ENCODE measurements at places on chromosomes 1 and 21. TPM values are rescaled to one million over a fixed set of nuclear protein-coding genes. Genes with fewer than 3 reads are reported as not detected.

DNA sequence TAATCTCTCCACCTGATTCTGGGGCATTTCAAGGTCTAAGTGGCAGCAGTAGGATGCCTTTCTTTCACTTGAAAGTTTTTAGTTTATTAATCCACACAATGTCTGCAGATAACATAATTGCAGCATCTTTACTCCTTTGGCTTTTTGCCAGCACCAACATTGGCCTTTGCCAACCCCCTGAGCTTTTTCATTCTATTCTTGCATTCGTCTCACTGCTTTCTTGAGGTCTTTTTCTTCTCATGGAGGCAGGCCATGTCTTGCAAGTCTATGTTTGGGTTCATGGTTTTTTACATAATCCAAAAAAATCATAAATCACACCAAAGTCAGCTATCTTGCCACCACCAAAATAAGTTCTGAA is 30.4 kb upstream of the COG2 start:
- H3K36me3 ChIP-seq: no peaks in the 10 kb centered on the region
- H3K4me1 ChIP-seq: no peaks in the 10 kb centered on the region
- no peak for DNase-seq
- H3K4me3 ChIP-seq: no peak overlapping the region
- no peak overlapping the region for H3K27ac ChIP-seq
- H3K27me3 ChIP-seq: peaks cover 8% of the 10 kb centered on the region

DNA sequence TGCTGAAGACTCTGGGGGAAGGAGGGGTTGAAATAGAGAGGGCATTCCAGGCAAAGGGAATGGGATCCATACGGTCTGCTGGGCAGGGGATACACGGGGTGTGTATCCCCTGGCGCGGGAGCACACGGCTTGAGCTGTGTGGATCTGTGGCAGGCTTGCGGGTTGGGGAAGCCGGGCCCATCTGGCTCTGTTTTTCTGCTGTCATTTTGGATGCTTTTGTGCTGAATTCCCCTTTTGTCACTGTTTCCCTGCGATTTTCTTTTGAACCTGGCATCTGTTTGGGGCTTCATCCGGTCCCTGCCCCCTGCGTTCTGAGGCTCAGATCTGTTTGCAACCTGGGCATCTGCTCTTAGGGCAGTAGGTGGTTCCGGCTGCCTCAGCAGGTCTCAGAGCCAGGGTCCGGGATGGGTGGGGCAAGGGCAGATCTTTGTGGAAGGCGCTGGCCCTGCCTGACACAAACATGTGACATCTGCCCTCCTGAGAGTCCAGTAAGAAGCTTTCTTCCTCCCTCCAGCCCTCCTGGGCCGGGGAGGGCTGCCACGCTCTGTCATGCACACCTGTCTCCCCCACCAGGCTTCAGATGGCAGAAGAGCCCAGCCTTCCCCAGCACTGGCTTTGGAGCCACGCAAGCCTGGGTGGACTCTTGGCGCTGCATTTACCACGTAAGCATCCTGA is 84.0 kb downstream of the IGSF21 start:
- H3K4me3 ChIP-seq: no peak overlapping the region
- H3K27ac ChIP-seq: no peak overlapping the region
- no peak for DNase-seq
- H3K36me3 ChIP-seq: no peaks in the 10 kb centered on the region
- no peaks in the 10 kb centered on the region for H3K4me1 ChIP-seq
- peaks cover 36% of the 10 kb centered on the region for H3K27me3 ChIP-seq

The NIBAN1 gene
- 34.7 TPM for total RNA-seq

- no peaks in the 10 kb centered on the region for H3K27me3 ChIP-seq
- H3K27ac ChIP-seq: no peak overlapping the region
- no peaks in the 10 kb centered on the region for H3K36me3 ChIP-seq
- DNase-seq: no peak
- no peak overlapping the region for H3K4me3 ChIP-seq
These were observed 144.3 kb downstream of the FCRL5 start for GRCh38 chr1:157407917-157408525.

GRCh38 chr1:202129453-202130296 is 7.0 kb downstream of the GPR37L1 start:
- no peak for DNase-seq
- H3K36me3 ChIP-seq: no peaks in the 10 kb centered on the region
- peaks cover 40% of the 10 kb centered on the region for H3K4me1 ChIP-seq
- H3K4me3 ChIP-seq: no peak overlapping the region
- peak overlapping the region; percentile 96 for H3K27ac ChIP-seq

The ALG14 gene
- total RNA-seq: 1.2 TPM

DNA sequence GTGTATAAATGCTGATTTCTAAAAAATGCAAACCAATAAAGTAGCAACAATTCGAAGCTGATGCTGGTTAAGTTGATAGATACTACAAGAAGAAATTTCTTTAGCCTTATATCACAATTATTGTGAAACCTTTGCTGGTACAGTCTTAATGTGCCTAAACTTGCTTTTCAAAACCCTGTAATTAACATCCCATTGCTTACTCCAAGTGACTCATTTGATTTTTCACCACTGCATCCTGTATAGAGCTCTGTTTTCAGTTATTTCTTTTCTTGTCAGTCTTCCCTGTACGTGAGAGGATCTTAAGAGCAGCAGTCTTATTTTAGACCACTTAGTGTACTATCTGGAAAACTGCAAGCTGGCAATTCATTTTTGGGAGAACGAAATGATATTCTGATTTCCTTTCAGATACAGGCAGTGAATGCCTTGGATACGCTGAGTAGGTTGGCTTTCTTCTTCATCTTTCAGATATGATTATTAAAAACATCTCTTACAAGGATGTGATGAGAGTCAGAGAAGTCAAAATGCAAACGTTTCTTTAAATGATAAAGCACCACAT is 210.3 kb downstream of the KCTD3 start:
- no peak for DNase-seq
- no peak overlapping the region for H3K27ac ChIP-seq
- H3K4me1 ChIP-seq: no peaks in the 10 kb centered on the region
- H3K36me3 ChIP-seq: no peaks in the 10 kb centered on the region
- no peaks in the 10 kb centered on the region for H3K27me3 ChIP-seq
- H3K4me3 ChIP-seq: no peak overlapping the region

GRCh38 chr1:156480016-156480370 is 20.6 kb downstream of the MEF2D start:
- H3K27me3 ChIP-seq: no peaks in the 10 kb centered on the region
- H3K4me1 ChIP-seq: peaks cover 13% of the 10 kb centered on the region
- no peak overlapping the region for H3K27ac ChIP-seq
- DNase-seq: no peak

GRCh38 chr1:52204696-52205095 is 62.8 kb downstream of the ZFYVE9 start:
- H3K4me1 ChIP-seq: no peaks in the 10 kb centered on the region
- no peaks in the 10 kb centered on the region for H3K27me3 ChIP-seq
- no peak overlapping the region for H3K4me3 ChIP-seq
- DNase-seq: no peak
- H3K27ac ChIP-seq: no peak overlapping the region

- H3K27ac ChIP-seq: no peak overlapping the region
- H3K4me3 ChIP-seq: no peak overlapping the region
- peaks cover 3% of the 10 kb centered on the region for H3K4me1 ChIP-seq
- no peaks in the 10 kb centered on the region for H3K27me3 ChIP-seq
These were observed 22.5 kb upstream of the KCTD3 start for GRCh38 chr1:215544566-215544965.

- H3K36me3 ChIP-seq: no peaks in the 10 kb centered on the region
- no peak overlapping the region for H3K4me3 ChIP-seq
- no peak for DNase-seq
- no peaks in the 10 kb centered on the region for H3K4me1 ChIP-seq
These were observed 18.9 kb downstream of the SPATA46 start for GRCh38 chr1:162357681-162358266.

The SMIM11 gene
- total RNA-seq: 16.4 TPM

GRCh38 chr1:228897901-228898300 is 162.6 kb downstream of the RHOU start:
- H3K4me1 ChIP-seq: peaks cover 3% of the 10 kb centered on the region
- no peaks in the 10 kb centered on the region for H3K36me3 ChIP-seq
- H3K27me3 ChIP-seq: no peaks in the 10 kb centered on the region
- no peak overlapping the region for H3K27ac ChIP-seq
- DNase-seq: no peak

DNA sequence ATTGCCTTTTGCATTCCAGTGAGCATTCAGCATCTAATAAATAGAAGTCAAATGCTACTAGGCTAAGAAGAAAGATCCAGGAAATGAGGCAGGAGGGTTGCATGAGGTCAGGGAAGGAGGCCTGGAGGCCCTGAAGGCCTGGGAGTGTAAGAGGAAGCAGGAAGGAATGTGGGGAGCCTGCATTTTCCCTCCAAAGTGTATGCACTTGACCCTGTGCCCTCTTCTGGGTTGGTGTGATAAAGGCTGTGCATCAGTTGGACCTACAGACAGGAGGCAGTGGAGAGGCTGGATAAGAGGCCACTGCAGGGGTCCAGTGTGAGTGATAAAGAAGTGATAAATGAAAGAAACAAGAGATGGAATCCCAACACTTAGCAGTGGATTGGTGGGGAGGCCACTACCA is 20.4 kb downstream of the KIAA1614 start:
- H3K27me3 ChIP-seq: no peaks in the 10 kb centered on the region
- H3K4me1 ChIP-seq: no peaks in the 10 kb centered on the region
- no peak overlapping the region for H3K27ac ChIP-seq
- DNase-seq: no peak
- no peak overlapping the region for H3K4me3 ChIP-seq
- no peaks in the 10 kb centered on the region for H3K36me3 ChIP-seq
